ENCODE measurements at places on chromosomes 6 and 20.

DNA sequence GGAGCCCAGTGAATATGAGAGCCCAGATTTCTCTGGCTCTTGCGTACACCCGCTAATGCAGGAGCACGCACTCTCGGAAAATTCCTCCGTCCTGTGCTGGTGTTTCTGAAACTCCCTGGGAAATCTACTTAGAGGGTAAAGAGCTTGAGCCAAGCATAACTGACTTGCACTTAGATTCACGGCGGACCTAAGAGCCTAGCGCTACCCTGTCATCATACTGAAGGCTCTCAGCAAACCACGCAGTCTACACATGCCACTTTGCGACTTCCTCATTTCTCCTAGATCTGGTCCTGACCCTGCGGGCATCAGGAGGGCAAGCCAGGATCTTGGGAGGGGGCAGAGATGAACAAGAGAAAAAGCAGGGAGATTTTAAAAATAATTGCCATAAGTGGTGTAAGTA lies 324.7 kb downstream of the CD83 start:
- DNase-seq, result no peak

DNA sequence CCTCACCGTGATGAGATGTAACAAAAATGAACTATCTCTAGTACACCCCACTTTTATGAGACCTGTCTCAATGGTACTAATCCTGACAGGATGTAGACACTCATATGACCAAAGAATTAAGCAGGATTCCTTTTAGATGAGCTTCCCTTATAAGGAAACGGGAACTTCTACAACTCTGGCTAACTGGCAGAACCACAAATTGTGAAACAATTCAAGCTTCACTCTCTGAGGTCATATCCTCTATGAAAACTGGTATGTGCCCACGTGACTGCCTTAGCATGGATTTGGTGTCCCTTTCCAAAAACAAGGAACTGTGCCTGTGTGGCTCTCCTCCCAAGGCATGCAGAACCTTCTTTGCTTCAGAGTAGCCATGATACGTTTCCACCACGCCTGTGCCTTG lies 14.1 kb upstream of the CPNE5 start:
- DNase-seq, result peak; percentile 92

- DNase-seq, result no peak
Observed at GRCh38 chr6:131565056-131565455, 8.0 kb upstream of the ARG1 start.

DNA sequence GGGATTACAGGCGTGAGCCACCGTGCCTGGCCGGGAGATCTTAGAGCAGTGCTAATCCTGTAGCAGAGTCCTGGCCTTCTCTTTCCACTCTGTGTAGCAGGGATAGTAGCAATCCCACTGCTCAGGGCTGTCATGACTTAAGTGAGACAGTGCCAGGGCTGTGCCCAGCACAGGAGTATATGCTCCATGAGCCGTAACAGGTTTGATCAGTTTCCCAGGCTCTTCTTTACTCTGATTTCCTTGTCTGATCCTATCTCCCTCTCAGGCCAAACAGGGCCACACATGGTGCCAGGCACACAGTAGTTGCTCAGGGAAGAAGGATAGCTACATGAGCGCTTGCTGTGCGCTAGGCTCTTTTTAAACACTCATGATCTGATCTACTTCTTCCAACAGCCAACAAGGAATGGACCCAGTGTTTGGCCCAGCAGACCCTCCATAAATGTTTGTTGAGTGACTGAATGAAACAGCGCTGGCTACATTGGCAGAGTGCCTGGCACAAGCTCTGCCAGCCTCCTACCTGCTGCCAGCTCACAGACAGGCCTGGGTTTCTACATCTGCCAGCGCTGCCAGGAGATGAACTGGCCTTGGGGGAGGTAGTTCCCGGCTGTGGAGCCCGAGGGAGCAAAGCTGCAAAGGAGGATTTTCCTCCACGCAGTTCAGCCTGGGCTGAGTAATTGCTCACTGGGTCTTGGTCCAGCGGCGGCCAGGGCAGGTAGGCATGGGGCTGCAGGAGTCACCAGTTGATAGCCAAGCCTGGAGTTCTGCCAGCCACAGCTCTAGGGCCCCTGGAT lies 36.9 kb downstream of the SNAI1 start:
- DNase-seq, result no peak

- peak; percentile 82 for DNase-seq
Observed at GRCh38 chr6:12148317-12148801, 136.2 kb downstream of the HIVEP1 start.

DNA sequence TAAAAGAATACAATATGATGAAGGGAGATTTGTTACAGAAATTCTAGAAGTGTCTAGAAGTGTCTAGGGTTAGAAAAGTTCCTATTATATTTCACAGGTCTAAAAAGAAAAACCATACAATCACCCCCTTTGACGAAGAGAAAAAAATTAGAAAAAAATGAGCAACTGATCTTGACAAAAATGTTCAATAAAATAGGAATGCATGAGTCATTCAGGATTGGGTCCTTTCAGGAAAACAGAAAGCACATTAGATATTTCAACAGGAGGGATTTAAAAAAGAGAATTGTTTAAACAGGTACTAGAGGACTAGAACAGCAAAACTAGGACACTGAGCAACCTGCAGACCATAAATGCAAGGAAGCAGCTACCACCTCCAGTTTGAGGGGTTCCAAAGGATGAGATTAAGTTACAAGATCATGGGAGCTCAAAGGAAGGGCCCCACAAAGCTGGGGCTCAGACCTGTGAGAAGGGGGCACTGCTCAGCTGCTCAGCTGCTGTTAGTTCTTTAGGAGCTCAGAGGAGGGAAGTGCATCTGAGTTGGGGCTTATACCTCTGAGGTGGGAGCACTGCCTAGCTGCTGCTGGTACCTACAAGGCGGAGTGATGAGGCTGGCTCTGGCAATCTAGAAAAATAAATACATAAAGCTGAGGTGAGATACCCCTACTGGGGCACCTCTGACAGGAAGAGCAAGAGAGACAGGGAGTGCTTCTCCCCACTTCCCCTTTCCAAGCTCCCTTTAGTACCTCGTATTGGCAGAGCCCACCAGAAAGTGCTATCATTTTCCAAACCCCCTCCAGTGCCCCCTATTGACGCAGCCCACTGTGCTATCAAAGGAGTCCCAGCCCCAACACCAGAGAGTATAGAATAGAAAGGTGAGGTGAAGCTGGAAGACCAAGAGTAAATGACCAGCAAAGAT lies 27.1 kb upstream of the BEND6 start:
- DNase-seq, result no peak

DNA sequence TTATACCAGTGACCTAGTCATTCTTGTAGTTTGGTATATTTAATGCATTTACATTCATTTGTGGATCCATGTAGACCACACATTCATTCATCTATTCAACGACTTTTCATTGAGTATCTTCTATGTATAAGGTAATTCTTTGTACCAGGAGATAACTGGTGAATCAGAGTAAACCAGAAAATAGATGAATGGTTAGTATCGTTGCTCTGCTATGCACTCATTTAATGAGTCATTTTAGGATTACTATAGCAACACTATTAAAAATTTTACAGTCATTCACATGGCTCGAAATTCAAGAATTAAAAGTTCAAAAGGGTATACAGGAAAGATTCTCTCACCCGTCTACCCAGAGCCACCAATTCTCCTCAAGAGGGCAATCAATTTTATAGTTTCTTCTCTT lies 26.8 kb downstream of the DOK5 start:
- no peak for DNase-seq

- no peak for DNase-seq
Observed at GRCh38 chr6:137787016-137787415, 80.0 kb upstream of the TNFAIP3 start.

GRCh38 chr6:106086814-106087175 lies 659 bp downstream of the PRDM1 start:
- no peak for DNase-seq

DNA sequence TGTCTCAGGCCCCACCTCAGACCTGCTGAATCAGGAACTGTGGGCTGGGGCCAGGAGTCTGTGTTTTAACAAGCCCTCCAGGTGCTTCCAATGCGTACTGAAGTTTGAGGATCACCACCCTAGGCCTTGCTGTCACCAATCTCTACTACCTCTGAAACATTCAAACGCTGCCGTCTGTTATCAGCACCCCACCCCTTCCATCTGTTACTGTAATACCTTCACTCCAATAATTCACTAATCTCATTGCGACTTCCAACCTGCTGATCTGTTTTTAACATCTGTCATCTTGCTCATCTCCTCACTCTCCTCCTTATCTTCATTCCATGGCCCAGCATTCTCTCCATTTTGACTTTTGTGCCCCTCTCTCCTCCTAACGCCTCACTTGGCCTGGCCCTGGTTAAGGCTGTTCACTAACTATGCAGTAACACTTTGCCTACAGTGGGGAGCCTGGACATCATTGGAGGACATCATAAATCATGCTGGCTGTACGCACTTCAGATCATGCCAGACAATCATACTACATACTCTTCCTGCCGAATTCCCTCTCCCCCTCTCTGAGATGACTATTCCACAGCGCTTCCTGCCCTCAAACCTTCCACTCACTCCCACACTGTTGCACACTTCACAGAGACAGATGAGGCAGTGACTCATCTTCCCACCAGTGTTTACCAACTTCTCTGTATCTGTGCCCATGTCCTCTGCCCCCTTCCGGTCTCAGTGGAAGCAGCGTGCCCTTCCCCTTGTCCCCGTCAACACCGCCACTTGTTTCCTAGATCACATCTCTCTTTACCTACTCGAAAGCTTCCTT lies 3.0 kb upstream of the GUCA1B start:
- DNase-seq, result peak; percentile 72

GRCh38 chr6:168637834-168638233 lies 196.8 kb downstream of the SMOC2 start:
- no peak for DNase-seq

DNA sequence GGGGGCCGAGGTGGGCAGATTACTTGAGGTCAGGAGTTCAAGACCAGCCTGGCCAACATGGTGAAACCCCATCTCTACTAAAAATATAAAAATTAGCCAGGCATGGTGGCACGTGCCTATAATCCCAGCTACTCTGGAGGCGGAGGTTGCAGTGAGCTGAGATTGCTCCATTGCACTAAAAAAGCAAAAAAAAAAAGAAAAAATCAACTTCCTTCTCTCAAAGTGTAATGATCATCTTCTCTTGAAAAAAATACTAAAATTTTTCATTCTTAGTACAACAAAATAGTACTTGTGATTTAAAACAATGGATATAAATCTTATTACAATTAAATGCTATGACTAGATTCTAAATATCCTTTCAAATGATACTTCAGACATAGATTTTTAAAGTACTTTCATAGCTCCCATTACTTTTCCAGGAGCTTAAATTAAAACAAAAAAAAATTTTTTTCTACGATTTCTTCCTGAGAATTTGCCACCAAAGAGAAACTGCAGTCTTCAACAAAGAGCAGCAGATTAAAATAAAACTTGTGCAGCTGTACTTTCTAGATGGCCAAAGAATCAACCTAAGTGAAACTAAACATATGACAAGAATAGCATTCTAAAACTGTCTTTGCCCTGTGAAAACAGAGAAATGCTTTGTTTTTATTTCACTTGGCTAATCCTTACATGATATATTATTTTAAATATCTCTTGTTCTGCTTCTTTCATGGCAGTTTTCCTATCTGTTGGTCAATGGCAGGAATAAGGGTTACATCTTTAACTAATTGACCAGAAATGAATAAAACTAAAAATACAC lies 75.2 kb downstream of the MAP3K5 start:
- DNase-seq, result no peak

DNA sequence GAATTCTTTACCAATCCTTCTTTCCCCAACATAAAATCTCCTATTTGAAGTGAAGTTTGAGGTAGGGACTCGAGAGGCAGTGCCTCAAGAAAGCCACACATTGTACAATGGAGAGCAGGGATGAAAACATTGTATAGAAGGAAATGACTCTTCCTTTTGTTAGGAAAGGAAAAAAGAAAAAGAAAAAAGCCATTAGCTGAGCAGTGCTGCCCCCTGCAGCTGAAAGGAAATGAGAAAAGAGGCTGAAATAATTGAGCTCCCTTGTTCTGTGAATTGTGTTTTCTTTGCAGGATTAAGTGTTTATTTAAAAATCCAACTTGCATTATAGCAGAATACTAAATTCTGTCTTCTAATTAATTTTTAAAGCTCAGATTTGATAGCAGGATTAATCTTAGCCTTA lies 162.9 kb upstream of the SASH1 start:
- DNase-seq, result no peak

GRCh38 chr20:34495916-34496315 lies 20.3 kb upstream of the DYNLRB1 start:
- no peak for DNase-seq

DNA sequence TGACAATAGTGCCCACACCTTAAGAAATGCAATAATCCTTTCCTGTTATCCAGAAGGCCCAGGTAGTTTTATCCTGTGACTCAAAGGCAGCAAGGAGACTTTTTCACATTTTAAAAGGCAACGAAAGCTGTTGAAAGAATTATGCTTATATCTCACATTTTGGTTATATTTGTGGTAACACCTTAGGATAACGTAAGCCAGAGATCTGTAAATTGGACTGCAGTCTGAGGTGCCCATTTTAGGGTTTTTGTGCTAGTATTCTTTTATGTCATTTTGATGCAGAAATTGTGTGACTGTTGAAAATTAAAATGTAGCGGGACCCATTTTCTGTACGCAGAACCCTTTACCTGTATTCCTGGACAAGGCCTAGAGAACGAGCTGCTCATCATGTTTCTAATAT lies 24.3 kb upstream of the MTHFD1L start:
- DNase-seq, result no peak

DNA sequence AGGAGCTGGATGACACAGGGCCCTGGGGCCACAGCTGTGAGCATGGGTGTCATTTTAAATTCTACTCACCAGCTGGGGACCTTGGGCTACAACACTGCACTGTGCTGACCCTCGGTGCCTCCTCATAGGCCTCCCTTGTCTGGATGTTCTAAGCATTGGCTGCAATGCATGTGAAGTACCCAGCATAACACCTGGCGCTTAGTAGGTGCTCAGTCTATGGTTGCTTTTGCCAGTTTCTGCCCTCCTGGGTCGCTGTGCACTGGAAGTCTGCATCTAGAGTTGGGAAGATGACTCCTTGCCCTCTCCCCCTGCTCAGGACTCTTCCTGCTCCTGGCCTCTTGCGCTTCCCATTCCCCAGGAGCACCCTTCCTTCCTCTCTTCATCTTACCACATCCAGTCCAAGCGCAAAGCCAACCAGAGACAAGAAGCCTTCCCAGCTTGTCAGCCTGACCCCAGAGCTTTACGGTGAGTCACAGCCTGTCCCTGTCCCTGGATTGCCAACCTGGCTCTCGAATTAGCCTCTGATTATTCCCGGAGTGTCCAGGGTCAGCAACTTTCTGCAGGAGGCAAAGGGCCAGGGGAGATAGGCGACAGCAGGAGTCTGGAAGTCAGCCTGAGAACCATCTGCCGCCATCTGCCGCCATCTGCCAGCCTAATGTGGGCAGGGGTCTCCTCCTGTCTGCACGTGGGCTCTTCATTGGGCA lies 8.8 kb downstream of the SLC13A3 start:
- no peak for DNase-seq

- no peak for DNase-seq
Observed at GRCh38 chr20:21289651-21290050, 13.5 kb upstream of the XRN2 start.

- DNase-seq, result no peak
Observed at GRCh38 chr6:26223228-26223627, 136.0 kb downstream of the HFE start.

- DNase-seq, result no peak
Observed at GRCh38 chr20:22526512-22527012, 57.8 kb downstream of the FOXA2 start.

GRCh38 chr6:121810158-121811032 lies 374.9 kb downstream of the GJA1 start:
- no peak for DNase-seq

- DNase-seq, result no peak
Observed at GRCh38 chr20:54019585-54019984, 50.8 kb downstream of the BCAS1 start.

GRCh38 chr20:44656448-44656847 lies 4.9 kb upstream of the ADA start:
- no peak for DNase-seq

- peak; percentile 89 for DNase-seq
Observed at GRCh38 chr20:8757146-8757545, 311.7 kb upstream of the PLCB4 start.
